ENCODE measurements at places on chromosomes 7 and 10.
A peak's percentile ranks its signal among the peaks of the same experiment; 100 is the strongest.

- DNase-seq = no peak
Observed at GRCh38 chr7:95684505-95684904, 87.8 kb upstream of the DYNC1I1 start.

- DNase-seq = no peak
Observed at GRCh38 chr10:97726636-97727178, 10.2 kb upstream of the ZFYVE27 start.

- no peak for DNase-seq
Observed at GRCh38 chr10:32981760-32982159, 23.7 kb upstream of the ITGB1 start.

DNA sequence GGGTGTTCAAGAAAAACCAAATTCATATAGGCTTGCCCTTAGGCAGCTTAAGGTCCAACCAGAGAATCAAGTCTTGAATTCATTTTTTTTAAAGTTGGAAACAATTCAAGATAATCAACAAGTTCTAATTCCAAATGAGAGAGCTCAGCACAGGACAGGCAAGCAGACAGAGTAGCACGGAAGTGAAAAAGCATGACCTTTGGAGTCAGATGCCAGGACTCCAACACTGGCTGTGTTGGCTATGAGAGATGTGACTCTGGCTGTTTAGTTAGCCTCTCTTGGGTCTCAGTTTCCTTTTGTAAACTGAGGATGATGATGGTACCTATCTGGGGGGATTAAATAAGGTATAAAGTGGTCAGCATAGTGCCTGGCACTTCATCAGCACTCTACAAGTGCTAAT lies 49.3 kb downstream of the FBXW4 start:
- DNase-seq = no peak

GRCh38 chr10:35585903-35586535 lies 19.1 kb upstream of the GJD4 start:
- no peak for DNase-seq

DNA sequence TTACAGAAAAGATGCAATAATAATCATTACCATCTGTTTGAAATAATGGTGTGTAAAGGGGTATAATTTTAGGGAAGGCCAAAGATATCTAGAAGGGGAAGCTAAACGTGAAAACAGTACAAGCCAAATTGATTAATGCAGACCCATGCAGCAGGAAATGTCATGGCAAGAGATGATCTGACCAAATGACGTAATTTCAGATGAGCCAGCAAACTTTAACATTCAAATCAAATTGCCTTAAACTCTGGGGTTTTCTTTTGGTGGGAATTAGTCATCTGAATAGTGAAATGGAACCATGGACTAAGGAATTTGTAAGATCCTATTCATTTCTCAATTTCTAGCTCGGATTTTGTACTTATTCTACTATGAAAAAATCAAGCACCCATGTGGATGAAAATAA lies 21.4 kb upstream of the SCIN start:
- no peak for DNase-seq

DNA sequence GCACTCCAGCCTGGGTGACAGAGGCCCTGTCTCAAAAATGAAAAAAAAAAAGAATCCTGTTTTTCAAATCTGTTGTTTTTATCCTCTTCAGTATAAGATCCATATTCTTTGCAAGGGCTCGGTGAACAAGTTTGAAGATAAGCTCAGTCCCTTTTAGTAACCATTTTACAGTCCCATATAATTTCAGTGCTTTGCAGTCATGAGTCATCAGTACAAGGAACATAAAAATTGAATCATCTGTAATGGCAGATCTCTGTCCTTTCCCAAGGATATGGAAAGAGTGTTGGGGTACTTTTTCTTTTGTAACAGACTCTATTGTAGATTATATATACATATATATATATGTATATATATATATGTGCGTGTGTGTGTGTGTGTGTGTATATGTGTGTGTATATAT lies 52.2 kb upstream of the ZPBP start:
- no peak for DNase-seq

DNA sequence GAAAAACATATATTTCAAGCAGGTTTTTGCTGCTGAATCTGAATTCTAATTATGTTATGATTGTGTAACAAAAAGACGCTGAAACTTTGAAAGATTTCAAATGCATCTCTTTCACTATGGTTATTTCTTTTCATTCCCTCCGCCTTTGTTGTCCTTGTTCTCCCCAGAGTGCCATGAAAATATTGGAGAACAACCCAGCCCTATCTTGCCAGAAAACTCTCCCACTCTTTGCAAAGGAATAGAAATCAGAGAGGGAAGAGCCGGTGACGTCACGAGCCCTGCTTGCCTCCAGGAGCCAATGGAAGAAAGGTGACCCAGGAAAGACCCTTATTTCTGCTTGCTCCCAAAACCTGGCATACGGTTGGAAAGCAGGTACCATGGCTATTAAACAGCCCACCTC lies 3.4 kb downstream of the GFRA1 start:
- no peak for DNase-seq

GRCh38 chr7:65832281-65832680 lies 40.6 kb upstream of the VKORC1L1 start:
- peak; percentile 2 for DNase-seq

DNA sequence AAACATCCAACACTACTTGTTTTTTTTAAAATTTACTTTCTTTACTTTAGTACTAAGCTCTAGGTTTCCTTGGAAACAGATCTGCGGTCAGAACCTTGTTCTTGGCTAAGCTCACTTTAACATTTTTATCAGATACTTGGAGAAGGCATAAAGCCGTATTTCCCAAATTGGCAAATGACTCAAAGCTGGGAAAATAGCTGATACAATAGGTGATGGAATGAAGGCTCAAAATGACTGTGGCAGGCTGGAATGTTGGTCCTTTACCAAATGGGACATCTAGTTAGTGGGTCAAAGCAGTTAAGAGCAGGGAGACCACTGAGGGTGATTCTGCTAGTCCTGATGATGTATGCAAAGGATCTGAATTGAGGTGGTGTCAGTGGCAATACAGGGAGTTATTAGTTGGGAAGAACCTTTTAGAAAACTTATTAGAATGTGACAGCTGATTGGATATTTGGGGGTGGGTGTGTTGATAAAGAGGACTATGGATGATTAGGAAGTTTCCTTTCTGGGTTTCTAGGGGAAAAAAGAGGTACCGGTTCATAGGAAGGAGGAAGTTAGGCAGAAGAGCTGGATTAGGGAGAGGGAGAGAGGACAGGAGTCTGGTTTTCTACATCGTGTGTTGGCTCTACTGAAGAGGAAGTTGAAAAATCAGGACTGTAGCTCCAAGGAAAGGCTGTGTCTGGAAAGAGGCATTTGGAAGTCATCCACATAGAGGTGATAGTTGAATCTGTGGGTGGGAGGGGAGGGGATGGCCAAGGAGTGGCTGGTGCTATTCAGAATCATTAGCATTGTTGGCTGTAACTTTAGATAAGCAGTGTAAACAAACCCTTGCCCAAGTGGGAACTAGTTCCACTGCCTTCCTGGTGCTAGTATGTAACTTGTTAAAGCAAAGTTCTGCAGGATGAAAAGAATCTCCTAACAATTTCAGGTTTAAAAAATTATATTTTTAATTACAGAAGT lies 13.1 kb downstream of the PLCE1 start:
- DNase-seq = no peak

GRCh38 chr7:35420656-35421055 lies 166.8 kb upstream of the TBX20 start:
- no peak for DNase-seq

DNA sequence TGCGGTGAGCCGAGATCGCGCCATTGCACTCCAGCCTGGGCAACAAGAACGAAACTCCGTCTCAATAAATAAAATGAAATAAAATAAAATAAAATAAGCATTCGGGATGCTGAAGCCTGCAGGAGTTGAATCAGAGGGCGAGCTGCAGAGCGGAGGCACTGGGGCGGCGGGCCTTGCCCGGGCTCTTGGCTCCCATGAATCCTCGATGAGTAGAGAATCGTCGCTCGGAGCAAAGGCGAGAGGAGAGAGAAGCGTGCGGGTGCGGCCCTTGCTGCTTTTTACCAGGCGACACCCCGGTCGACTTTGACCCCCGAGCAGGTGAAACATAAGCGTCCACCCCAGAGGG lies 168.3 kb downstream of the UBE2H start:
- no peak for DNase-seq

GRCh38 chr10:114648368-114648767 lies 9.7 kb downstream of the ABLIM1 start:
- no peak for DNase-seq

DNA sequence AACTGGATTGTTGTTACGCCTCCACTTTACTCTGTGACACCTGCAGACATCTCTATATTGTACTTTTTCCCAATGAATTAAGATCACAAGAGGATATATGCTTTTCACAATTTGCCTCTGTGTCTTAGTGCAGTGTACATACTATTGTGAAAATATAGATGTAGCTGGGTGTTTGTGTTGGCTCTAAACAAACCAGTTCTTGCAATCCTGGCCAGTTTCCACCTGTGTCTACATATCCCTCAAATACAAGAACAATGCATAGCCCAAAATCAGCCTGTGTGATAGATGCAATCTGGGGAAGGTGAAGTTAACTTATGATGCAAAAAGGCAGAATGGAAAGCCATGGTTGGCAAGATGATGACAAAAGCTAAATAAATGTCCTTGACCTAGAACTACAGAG lies 36.5 kb upstream of the DLD start:
- DNase-seq = no peak

GRCh38 chr10:17009212-17009700 lies 120.4 kb downstream of the CUBN start:
- no peak for DNase-seq

GRCh38 chr7:76296743-76297740 lies 5.4 kb upstream of the HSPB1 start:
- DNase-seq = no peak

DNA sequence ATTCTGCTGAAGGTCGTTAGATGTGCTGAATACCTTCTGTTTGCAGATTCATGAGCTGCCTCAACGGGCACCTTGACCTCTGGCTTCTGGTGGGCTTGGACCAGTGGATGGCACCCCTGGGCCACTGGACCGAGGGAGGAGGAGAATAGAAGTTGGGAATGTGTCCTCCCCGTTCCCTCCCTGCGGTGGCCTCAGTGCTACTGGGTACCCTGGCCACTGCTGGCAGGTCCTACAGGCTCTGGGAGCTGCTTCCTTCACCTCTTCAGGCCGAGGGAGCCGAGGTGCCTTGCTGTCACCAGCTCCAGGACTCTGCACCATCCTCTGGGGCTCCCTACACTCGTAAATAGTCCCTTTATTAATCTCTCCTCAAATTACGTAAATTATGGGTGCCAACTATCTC lies 32.2 kb upstream of the GALNTL5 start:
- DNase-seq = no peak

DNA sequence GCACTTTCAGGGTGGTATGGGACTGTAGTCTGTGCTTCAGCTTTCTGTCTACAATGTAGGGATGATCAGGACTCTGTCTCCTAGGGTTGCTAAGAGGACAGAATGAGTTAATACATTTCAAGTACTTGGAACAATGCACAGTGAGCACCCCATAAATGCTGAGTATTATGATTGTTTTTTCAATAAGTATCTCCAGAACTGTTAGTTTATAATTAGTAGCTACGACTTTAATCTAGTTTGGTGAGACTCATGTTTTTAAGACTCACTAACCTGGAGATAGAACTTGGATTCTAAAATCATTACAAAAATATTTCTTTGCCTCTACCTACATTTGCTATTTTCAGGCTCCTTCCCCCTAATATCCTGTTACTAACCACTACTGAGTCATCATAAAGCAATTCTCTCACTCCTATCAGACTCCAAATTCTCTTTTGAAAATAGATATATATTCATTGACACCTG lies 95.3 kb downstream of the CPED1 start:
- DNase-seq = no peak

DNA sequence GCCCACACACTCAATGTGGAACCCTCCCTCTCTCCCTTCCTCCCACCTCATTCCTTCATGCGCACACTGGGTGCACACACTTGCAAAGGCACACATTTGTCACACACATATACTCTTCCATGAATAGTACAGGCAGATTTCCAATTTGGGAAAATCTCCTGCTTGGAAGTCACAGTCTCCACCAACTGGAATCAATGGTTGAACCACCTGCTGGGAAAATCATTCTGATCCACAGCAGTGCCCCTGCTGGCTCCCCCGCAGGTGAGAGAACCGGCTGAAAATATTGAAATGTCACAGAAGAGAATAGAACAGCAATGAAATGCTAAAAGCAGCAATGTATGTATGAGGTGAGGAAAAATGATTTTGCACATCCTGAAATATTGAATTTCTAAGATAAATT lies 232.7 kb downstream of the ADAM12 start:
- DNase-seq = no peak

- DNase-seq = no peak
Observed at GRCh38 chr10:81875467-81876252, 666 bp downstream of the NRG3 start.

- no peak for DNase-seq
Observed at GRCh38 chr7:153509768-153510167, 542.4 kb upstream of the DPP6 start.
